ENCODE measurements at places on chromosomes 16 and 17.
A peak's percentile ranks its signal among the peaks of the same experiment; 100 is the strongest.

GRCh38 chr17:39769974-39770587, 32.3 kb downstream of the GRB7 start:
- DNase-seq: peak; percentile 47

DNA sequence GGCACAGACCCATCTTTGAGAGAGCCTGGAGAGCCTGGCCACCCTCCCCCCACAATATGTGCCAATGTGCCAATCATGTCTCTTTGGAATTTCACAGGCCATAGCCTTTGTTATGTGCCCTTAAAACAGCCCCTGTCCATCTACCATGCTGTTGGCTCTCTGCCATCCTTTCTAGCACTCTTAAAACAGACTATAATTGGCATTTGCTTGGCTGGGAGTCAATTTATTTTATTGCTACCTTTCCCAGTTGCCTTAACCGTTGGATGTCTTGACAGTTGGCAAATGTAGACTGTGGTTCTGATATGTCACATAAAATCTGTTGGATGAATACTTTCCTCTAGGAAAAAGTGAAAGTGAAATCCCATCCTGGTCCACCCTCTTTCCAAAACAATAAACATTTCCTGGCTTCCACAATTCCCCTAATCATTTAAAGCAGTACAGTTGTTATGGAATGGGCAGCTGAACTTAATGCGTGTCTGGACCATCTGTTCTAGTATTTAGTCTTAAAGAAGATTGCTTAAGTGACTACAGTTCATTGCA, 394.0 kb downstream of the KCNJ2 start:
- DNase-seq: no peak

GRCh38 chr16:35146723-35147458, 1687.5 kb downstream of the TP53TG3F start:
- no peak for DNase-seq

DNA sequence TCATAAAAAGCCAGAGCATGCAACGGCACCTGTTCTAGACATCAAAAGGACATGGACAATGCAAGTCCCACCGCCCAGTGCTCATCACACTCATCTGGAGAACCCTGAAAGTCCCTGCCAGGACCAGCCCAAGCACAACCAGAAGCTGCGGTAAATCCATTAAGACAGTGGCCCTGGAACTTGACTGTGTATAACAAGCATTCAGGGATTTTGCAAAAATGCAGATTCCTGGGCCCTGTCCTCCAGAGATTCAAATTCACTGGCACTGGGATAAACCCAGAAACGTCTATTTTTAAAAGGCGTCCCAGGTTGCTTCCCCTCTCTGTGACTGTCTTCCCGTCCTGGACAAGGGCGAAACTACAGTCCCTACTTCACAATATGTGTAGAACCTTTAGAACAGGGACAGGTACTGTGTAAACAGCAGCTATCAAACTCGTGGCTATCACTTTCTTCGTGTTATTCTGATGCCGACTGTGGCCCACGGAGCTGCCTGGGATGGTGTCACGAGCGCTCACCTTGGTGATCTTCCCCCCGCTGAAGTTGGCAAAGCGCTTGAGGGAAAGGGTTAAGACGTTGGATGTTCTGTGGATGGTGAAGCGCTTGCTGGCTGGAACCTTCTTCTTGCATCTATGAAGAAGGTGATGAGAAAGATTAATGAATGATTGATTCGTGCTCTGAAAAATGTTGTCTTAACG, 22.3 kb downstream of the USP36 start:
- no peak for DNase-seq

DNA sequence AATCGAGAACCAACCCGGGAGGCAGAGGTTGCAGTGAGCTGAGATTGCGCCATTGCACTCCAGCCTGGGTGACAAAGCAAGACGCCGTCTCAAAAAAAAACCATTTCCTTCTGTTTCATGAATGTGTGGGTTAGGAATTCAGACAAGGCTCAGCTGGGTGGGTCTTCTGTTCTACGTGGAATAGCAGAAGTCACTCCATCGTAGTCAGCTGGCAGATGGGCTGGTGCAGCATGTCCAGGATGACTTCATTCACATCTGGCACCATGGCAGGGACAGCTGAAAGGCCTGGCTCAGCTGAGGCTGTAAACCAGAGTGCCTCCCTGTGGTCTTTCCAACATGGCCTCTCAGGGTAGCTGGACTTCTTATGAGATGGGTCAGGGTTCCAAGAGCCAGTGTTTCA, 89.0 kb downstream of the C17orf67 start:
- DNase-seq: no peak

DNA sequence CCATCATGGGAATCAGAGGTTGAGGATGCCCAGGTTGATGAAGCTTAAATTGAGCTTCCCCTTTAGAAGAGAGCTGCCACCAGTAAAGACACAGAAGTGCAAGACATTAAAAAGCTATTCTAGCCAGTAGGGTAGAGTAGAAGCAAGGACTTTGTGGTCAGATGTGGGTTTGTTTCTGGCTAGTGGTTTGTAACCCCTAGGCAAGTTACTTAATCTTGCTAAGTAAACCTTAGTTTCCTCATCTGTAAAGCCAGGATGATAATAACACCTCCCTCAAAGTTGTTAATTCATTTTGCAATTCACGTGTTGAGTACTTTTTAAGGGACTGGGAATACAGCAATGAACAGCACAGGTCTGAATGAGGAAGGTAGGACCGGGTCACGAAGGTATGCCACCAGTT, 3.6 kb downstream of the SNTB2 start:
- no peak for DNase-seq

- DNase-seq: no peak
Measured at GRCh38 chr17:63785556-63785955, 11.6 kb downstream of the DDX42 start.

DNA sequence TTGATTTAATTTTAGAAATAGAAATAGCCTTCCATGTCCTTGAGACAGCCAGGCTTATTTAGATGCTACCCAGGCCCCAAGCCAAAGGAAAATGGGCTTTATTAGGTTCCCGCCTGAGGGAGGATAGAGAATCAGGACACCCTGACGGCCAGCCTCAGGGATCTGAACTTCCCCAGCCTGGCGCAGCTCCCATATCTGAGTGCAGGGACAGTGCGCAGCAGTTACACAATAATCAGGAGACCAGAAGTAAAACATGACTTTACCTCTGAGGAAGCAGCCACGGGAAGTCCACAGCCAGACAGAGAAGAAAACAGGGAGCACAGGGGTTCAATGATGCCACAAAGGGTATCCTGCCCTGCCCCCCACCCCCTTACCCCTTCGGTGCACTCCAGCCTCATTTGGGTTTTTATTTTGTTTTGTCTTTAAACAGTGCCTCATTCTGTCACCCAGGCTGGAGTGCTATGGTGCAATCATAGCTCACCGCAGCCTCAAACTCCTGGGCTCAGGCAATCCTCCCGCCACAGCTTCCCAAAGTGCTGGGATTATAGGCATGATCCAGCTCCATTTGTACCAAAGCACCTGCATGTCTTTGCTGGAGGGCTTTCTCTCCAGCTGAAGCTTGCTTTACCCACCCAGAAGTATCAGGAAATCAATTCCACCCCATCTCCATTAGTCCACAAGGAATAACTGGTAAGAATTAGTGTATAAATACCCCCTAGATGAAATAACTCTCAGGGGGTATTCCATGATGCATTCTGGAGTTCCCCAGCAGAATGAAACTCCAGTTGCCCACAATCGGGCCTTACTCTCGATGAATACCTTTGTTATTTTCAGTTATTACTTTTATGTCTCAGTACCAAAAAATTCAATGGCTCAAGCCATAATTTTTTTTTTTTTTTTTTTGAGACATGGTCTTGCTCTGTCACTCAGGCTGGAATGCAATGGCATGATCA, 21.9 kb downstream of the ORC6 start:
- DNase-seq: no peak

DNA sequence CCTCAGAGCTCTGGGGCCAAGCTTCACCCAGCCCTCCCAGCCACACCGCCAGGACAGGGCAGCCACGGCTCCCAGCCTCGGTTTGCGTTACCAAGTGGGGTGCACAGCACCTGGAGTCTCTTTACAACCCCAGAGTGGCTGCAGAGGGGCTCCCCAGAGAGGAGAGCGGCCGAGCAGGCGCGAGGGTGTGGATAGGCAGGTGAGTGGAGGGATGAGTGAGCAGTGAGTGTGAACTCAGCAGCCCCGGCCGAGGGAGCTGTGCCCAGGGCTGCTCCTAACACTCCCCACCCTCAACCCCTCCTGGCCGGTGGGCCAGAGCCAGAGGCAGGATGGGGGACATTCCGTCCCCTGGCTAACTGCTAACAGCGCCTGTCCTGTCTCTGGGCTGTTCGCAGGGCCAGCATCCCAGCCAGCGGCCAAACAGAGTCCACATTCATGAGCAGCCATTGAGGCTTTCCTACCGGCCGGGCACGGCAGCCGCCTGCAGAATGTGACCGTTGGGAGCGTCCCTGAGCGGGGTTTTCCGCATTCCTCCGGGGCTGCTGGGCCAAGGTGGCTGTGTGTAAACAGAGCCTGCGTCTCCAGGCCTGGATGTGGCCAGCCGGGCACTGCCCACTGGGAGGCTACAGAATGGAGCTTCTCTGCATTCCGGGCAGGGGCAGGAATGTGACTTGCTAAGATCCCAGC, 5.3 kb downstream of the ZNF469 start:
- DNase-seq: no peak

DNA sequence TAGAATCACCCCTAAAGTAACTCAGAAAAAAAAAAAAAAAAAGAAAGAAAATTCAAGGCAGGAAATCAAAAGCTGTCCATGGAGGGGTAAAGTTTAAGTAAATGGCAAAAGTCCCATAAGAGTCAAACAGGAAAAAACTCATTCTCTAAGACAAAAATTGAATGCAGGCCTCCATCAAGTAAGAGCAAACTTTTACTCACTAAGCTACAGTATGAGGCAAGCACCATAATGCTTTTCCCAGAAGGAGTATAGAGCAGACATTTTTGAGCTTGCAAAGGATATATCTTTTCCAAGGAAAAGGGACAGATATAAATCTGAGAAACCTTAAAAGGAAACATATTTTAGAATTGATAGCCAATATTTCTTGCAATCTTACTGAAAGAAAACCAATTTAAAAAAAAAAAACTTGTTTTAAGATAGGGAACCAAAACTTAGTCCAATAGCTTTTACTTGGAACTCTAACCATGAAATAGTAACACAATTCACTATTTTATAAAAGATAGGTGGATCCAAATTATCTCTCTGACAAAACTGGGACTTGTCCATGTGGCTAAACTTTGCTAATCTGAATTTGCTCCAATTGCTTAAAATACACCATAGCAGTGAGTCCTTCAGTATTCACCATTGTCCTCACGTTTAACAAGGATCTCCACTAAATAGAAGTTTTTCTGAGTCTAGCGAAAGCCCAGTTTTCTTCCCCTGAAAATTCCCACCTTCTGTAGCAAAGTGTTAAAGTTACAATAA, 99.8 kb downstream of the CDH11 start:
- no peak for DNase-seq

- no peak for DNase-seq
Measured at GRCh38 chr17:19376811-19377210, 1.5 kb upstream of the MAPK7 start.

- DNase-seq: no peak
Measured at GRCh38 chr17:1890758-1891450, 61.1 kb downstream of the RPA1 start.

DNA sequence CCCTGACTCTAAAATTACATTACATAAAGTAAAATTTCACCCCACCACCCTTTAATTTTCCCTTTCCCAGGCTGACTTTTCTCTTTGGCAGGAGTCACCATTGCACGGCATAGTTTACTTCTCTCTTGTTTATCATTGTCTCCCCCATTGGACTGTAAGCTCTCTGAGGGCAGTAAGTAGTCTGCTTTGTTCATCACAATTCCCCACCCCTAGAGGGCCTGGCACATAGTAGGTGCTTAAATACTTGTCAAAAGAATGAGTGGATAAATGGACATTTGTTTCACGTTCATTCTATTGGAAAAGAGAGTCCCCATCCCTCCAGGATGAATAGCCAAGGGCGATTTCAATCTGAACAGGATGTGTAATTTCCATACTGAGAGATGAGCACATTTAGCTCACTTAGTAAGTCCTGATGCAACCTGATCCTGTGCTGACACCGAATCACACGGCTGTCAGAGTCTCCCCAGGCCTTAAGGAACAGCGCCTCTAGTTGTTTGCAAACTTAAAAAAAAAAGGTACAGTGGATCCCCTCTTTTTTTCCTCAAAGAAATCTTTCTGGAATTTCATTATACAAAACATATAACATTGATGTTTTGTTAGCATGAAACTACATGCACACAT, 54.0 kb downstream of the AKAP1 start:
- no peak for DNase-seq

GRCh38 chr17:8621585-8621984, 8.9 kb downstream of the MYH10 start:
- no peak for DNase-seq

DNA sequence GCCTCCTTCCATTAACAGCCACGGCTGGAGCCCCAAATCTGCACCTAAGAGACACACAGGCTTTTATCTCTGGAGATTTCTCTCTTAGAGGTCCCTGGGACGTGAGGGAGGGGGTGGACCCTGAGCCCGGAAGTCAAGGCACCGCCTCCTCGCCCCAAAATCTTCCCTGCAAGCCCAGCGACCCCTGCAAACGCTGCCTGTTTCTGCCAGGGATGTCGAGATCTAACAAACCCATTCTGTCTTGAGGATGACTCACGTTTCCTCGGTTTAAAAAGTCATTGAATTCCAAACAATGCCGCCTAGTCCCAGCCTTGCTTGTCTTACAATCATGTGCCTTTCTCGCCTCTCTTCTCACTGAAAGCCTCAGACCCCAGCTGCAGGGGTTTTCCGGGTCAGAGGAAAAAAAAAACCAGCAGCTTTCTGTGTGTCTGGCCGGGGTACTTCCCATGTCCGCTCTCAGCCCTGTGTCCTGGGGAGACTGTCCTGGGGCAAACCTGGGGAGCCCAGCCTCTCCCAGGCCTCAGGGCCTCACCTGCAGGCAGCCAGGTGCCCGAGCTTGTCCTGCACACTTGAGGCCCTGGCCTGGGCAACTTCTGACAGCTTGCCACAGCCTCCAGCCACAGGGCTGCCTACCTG, 15.4 kb downstream of the ARL2BP start:
- DNase-seq: no peak

GRCh38 chr17:42378959-42379594, 9.2 kb downstream of the STAT3 start:
- no peak for DNase-seq

DNA sequence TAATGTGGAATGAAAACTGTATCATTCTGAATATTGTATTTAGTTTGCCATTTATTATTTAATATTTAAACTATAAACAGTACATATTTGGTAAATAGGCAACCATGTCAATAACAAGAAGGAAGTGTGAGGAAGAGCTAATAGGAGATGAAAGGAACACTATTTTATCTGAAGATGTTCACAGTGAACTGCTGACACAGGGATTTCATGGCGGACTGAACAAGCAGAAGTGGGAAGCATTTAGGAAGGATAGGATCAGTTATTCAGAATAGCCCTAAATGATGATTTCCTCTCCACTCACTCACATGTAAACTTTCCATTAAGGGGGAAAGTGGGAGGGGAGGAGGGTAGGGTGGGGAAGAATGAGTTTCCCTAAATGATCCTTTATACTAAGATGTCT, 682.4 kb downstream of the TOX3 start:
- no peak for DNase-seq

- no peak for DNase-seq
Measured at GRCh38 chr16:84614623-84614967, 3.3 kb downstream of the COTL1 start.

- no peak for DNase-seq
Measured at GRCh38 chr16:6309271-6309670, 1023.4 kb upstream of the RBFOX1 start.
